ENCODE measurements at places on chromosomes 2 and 18.

- DNase-seq: no peak
Measured at GRCh38 chr2:157793053-157793612, 83.0 kb downstream of the ACVR1 start.

DNA sequence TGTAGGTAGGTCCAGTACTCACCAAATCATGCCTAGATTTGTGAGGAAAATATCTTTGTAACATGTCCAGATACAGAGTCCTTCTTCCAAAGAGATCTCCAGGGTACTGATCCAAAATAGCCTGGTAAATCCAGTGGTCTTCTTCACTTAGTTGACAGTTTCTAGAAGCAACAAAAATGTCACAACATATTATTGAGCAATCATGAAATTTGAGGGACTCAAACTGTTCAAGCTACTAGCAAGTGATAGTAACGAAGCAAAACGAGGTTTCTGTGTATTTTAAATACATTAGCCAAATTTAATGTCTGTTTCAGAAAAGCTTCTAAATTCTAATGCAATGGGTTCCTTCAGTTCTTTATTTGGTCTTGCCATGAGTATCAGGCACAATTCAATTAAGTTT lies 142.8 kb downstream of the CCDC148 start:
- no peak for DNase-seq

DNA sequence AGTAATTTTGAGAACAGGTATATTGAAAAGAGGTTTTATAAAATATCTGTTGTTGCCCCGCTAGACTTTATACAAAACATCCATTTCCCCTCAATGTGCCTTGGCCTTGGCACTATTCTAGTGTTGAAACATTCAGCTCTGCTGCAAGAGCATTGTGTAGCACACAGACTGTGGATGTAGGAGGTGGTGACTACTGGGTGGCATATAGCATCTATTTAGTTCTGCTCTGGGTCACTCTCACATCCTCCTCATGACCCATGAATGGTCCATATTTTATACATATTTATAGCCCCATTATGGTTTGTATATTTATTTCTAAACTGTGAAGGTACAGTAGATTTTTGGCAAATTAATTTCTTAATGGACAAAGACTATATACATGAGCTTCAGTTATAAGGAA lies 1022.0 kb upstream of the CELF4 start:
- DNase-seq: no peak

GRCh38 chr2:13015532-13016320 lies 299.0 kb downstream of the TRIB2 start:
- DNase-seq: no peak

- no peak for DNase-seq
Measured at GRCh38 chr18:58556331-58557007, 72.4 kb downstream of the ALPK2 start.

DNA sequence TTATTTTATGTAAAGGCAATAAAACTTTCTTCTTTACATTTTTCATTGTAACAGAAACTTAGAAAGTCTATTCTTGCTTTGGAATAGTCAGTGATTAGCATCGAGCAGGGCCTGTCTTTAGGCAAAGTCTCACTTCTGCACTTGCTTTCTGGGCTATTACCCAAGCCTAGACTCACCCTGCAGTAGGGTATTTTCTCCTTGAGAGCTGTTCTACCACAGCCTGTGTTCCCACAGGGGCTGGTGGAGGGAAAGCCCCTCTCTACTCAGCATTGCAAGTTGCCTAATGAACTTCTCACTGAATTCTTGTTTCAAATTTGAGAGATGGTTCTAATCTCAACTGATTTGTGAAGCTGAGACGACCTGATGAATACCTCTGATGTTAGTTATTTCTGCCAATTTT lies 111.7 kb upstream of the KLHL14 start:
- DNase-seq: no peak

GRCh38 chr2:68747900-68748299 lies 13.3 kb downstream of the ARHGAP25 start:
- no peak for DNase-seq

All from stromal cell of bone marrow (primary cell).